ENCODE measurements at places on chromosomes 7 and 10. TPM values are rescaled to one million over a fixed set of nuclear protein-coding genes. Genes with fewer than 3 reads are reported as not detected.

DNA sequence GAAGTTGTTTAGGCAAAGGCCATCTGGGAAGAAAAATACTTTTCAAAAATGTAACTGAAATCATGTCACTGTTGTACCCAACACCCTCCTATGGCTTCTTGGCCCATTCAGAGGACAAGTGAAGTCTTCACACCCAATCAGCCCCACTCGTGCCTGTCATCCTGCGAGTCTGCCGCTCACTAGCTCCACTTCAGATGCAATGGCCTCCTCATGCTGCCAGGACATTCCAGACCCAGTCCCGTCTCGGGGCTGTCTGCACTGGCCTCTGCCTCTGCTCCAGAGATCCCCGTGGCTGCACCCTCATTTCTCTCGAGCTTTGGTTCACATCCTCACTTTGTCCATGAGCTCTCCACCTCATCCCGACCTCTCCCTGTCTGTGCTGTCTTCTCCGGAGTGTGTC lies 227.1 kb downstream of the KCNMA1 start:
- ATAC-seq, result no peak

DNA sequence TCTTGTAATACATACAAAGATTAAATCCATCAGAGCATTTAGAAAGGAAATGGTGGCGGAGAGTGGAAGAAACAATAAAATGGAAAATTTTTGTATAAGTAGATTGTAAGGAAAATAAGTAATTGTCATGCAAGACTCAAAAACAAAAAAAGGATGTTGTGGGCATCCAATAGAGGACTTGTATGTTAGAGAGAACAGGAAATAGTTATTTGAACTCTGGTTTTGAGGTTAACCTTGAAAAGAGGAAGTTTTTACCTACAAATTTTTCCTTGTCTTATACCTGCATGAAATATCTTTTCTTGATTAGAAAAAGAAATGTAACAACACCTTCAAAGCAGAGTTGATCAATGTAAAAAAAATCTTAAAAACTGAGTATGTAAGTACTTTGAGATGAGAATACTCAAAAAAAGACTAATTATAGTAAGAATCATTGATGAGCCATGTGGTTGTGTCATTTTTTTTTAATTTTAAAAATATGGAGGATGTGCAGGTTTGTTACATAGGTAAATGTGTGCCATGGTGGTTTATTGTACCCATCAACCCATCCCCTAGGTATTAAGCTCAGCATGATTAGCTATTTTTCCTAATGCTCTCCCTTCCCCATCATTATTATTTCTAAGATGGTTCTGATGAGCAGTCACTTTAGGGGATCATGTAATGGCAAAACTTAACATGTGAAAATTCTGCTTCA lies 11.9 kb downstream of the TMEM106B start:
- ATAC-seq, result no peak

DNA sequence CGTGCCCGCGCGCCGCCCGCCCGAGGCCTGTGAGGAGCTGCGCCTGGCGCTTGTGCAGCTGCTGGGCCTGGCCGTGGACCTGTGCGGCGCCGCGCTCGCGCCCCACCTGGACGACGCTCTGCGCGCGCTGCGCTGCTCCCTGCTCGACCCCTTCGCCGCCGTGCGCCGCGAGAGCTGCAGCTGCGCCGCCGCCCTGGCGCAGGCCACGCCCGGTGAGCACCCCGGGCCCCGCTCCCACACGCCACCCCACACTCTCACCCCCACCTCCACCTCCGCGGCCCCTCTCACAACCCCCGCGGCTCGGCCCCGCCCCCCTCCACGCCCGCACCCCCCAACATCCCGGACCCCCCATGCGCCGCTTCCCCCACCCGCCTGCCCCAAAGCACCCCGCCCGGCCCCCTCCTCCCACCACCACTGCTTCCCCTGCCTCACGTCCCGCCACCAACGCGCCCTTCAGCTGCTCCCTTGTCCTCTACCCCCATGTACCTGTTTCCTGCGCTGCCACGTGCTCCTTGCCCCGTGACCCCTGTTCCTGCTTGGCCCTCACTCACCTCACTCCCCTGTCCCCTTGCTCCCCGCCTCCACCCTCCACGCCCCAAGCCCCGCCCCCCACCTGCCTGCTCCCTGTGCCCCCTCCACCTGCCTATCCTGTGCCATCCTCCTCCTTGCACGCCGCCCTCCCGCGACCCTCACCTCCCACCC lies at the start of gene PRKAR1B:
Gene PRKAR1B, minus strand, starts transcription at position 178 of the 702 bp plus-strand sequence. CDS start 15,776 bp downstream, outside the sequence.
- no peak for ATAC-seq

Gene CCDC172
- not detected for total RNA-seq

- no peak for ATAC-seq
Measured at GRCh38 chr7:24669971-24670591, 87.2 kb downstream of the GSDME start.

DNA sequence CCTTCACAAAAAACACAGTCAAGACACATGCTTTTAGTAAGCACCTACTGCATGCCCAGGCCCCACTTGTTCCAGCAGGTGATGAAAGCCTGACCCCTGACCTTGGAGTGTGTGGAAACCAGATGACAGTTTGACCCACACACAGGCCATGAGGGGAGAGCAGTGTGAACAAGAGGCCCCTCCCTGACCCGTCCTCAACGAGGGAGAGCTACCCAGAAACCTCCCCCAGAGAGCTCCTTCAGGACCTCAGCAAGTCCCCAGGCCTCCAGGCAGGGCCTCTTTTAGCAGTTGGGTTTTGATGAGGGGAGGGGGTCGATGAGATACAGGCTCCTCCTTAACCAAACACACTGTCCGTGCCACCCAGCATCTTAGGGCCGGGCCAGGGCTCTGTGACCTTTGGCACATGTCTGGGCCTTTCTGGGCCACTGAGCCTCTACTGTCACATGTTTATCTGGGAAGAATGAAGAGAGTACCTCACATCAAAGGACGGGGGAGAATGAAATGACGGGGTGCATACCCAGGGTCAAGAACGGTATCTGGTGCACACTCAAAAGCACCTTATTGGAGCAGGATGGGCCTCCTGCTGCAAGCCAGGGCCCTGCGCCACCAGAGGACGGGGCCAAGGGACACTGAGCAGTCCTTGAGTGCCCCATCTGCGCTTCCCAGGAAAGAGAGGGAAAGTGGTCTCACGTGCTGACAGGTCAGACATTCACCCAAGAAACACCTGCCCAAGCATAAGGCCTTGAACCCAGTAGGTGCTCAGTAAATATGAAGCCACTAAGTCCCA lies 202.6 kb upstream of the ZMIZ1 start:
- ATAC-seq, result no peak

GRCh38 chr10:38093816-38094157 lies 350 bp upstream of the ZNF37A start:
- ATAC-seq, result peak; percentile 27

- ATAC-seq, result no peak
Measured at GRCh38 chr7:28474640-28475039, 62.3 kb downstream of the CREB5 start.

DNA sequence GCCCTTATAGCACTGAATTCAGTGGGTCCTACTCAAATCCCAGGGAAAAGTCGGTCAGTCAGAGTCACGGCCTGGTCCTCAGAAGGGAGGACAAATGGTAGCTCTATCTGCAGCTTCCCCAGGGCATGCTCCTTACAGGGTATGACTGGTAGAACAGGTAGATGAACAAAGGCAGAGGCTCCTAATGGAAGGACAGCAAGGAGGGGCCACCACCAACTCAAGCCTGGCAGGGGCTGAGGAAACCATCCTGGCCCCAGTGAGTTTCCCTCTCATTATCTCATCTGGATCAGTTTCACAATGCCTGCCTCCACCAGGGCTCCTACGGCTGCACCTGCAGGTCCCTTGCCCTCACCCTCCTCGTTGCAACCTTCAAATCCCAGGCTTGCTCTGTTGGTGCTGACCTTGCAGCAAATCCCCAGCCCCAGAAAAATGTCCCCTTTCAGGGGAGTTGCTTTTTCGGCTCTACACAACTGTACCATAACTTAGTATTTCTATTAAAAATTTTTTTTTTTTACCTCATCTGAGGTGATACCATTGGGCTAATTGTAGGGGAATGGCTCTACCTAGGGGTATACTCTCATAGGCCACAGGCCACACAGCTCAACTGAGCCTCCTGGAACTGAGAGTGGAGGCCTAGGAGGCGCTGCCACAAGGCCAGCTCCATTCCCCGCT lies 2.4 kb upstream of the MYO1G start:
- ATAC-seq, result no peak

Gene MRC1
- total RNA-seq, result 86.6 TPM

Gene HOXA5
- total RNA-seq, result 11.0 TPM

GRCh38 chr7:112430649-112431048 lies 19.6 kb upstream of the IFRD1 start:
- ATAC-seq, result no peak

Gene PPP1R3C
- 90.0 TPM for total RNA-seq

Gene HMX2
- not detected for total RNA-seq

Data from gastroesophageal sphincter (tissue), 4 donors.